ENCODE measurements at places on chromosomes 5 and 9.

- no peak for DNase-seq
These were observed 29.6 kb downstream of the CAPSL start for GRCh38 chr5:35908814-35909213.

DNA sequence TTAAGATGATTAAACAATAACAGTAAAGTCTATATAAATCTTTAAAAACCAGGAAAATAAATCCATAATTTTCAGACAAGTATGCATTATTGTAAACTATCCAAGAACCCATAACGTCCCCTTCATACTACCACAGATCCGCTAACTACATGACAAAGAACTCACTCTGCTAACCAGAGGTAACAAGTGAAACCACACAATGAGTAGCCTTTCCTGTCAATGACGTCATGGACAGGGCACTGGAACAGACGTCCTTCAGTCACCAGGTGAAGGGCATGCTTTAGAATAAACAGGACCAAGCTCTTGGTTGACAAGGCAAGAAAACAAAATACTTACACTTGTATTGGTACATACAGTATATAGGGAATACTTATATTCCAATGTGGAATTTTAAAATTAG lies 45.2 kb downstream of the RNF130 start:
- no peak for DNase-seq

GRCh38 chr5:1885868-1886845 lies 3.4 kb upstream of the IRX4 start:
- DNase-seq = no peak

- no peak for DNase-seq
These were observed 558.5 kb downstream of the EFNA5 start for GRCh38 chr5:107112216-107112615.
